ENCODE measurements at places on chromosomes 12 and 14.

DNA sequence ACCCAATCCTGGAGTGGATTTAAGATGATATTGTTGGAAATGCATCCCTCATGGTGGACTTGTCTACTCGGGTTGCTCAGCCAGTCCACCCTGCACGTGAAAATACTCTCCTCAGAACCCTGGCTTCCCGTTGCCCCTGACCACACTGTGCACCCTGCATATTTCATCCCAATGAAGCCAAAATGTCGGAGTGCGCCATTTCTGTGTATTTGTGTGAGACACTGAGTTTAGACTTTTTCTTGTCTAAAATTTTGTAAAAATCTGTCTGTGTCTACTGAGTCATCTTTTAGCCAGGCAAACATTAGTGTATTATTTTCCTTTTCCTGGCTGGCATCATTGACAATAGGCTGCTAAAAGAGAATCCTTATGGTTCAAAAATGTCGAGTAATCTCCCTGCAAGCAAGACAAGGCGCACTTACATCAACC is 485 bp upstream of the PNMA1 start:
- DNase-seq = no peak

- no peak for DNase-seq
These were observed 225.1 kb upstream of the FSCB start for GRCh38 chr14:44732144-44732543.

- peak; percentile 30 for DNase-seq
These were observed 84.4 kb downstream of the C2CD5 start for GRCh38 chr12:22459838-22460490.

DNA sequence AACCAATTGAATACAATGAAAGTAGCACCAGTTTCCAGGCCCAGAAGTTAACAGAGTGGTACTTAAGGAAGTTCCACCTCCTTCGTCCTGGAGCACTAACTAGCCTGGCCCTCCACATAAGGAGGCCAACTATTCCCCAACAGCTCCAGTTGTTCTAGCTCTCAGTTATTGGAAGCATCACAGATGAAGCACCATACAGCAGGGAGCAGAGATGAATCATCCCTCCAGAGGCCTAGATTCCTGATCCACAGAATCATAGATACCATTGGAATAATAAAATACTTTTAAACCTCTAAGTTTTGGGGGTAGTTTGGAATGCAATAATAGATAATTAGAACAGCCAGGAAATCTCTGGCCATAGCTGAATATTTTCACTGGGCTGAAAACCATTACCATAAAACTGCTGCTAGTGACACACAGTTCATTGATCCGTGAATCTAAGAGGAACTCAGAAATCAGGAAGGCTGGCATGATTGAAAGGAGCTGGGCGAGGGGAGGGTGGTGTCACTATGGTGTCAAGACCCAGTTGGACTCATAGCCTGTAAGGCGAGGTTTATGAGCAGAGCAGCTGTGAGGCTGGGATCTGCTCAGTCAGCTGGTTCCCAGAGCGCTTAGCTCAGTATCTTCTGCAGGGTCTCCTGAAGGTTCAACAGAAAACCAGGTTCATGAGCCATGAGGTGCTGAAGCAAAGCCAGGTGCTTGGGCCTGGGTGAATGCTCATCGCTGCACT is 371.4 kb upstream of the TMTC1 start:
- DNase-seq = no peak

DNA sequence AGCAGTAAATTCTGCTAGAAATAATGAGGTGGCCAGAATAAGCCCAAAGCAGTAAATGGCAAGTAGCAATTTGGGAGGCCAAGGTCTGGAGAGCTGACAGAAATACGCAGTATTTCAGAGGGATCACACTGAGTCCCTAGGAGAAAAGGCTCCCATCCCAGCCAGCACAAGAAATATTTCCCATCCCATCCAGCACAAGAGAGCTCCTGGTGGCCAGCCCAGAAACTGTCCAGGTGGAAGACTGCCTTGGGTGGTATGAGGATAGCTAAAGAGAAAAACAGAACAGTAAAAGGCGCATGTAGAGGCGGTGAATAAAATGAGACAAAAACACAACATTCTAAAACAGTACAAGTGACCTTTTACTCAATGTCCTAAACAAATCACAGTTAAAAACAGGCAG is 120.7 kb downstream of the HECTD4 start:
- no peak for DNase-seq

DNA sequence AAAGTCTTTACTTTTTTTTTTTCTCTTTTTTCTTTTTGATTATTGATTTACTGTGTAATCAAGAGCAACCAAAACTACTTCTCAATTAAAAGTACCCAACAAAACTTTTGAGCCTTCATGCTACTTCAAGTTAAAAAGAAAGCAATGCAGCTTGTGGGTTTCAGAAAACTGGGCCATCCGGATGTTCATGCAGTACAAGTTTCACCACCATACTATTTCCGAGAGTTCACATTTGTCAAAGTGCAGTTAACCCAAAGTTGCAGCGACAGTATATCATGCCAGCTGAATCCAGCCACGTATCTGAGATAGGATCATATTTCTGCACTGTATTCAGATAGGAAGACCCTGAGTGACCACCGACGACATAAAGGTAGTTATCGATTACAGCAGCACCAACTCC is 33.0 kb downstream of the KLHL28 start:
- no peak for DNase-seq

- no peak for DNase-seq
These were observed 138.5 kb upstream of the SYT1 start for GRCh38 chr12:78725951-78726580.
